ENCODE measurements at places on chromosomes 3 and 15.

- no peak for DNase-seq
Measured at GRCh38 chr3:160755776-160756304, at the start of gene PPM1L. PPM1L (plus strand) TSS chr3:160756231.

DNA sequence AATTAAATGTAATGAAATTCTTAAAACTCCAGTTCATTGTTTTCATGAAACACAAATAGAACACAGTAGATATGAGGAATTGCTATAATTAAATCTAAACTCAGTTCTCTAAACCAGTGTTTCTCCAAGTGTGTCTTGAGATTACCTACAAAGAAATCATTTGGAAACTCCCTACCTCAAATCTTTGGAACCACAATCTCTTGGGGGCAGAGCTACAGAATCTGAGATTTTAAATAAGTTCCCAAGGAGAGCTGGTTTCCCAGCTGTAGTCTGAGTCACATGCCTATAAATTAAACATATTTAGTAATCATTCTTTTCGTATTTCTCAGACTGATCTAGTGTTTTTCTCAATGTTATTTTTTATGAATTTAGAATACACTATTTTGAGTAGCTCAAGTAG is 17.0 kb upstream of the ACTC1 start:
- DNase-seq, result no peak

DNA sequence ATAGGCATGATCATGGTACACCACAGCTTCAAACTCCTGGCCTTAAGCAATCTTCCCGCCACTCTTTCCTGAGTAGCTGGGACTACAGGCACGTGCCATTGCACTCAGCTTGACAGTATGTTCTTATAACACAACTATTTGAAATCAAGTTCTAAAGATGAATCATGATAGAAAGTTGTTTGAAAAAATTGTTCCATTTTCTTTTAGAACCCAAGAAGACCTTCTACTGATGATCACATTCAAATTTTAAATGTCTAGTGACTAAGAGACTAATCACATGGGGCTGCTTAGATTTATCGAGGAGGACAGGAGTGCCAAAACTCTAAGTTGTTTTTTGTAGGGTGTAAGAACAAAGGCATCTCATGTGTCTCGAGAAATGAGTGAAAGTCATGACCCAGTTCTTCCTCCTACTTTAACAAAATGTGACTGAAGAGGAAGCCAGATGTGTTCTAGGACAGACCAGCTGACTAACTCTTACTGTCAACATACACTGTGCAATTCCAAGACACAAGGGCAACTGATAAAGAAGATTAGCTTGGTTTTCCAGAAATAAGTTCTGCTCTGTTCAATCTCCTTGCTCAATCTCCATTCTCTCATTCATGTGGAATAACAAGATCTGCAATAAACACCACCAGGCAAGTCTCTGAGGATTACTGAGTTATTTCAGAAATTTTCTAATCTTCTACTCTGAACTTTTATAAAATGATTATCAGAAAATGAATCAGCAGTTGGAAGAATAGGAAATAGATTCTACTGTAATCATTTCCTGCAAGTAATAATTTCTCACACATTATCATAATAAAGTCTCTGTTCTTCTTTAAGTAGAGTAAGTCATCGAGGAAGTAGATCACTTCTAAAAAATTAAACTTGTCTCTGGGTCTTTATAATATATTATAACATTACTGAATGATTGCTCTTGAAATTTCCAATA is 122.6 kb upstream of the CCNL1 start:
- no peak for DNase-seq

GRCh38 chr3:39712413-39713048 is 96.9 kb upstream of the MYRIP start:
- no peak for DNase-seq

GRCh38 chr15:42507514-42507913 is 12.1 kb downstream of the SNAP23 start:
- DNase-seq, result no peak

DNA sequence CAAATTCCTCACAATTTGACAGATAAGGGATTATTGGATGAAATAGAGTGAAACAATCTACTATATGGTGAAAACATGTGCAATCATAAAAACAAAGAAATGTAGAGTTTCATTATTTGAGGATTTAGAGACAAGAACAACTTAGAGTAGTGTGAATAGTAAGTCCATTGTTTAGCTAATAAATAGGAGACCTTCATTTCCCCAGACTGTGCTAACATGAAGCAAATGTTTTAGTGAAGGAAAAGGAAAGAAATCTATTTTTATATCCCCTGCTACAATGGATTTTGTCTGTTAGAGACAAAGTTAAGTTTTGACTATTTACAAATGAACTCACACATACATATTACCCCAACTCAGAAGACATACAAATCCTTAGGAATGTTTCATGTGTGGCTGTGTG is 77.8 kb downstream of the EFL1 start:
- DNase-seq, result no peak

GRCh38 chr15:56813995-56814394 is 80.7 kb upstream of the ZNF280D start:
- DNase-seq, result no peak

- no peak for DNase-seq
Measured at GRCh38 chr15:70035719-70036077, 62.0 kb downstream of the TLE3 start.

- peak; percentile 25 for DNase-seq
Measured at GRCh38 chr3:2097641-2098191, 950 bp upstream of the CNTN4 start.

- DNase-seq, result no peak
Measured at GRCh38 chr3:3125977-3126376, 763 bp upstream of the TRNT1 start.

- no peak for DNase-seq
Measured at GRCh38 chr15:52228921-52229320, 37.7 kb upstream of the GNB5 start.

DNA sequence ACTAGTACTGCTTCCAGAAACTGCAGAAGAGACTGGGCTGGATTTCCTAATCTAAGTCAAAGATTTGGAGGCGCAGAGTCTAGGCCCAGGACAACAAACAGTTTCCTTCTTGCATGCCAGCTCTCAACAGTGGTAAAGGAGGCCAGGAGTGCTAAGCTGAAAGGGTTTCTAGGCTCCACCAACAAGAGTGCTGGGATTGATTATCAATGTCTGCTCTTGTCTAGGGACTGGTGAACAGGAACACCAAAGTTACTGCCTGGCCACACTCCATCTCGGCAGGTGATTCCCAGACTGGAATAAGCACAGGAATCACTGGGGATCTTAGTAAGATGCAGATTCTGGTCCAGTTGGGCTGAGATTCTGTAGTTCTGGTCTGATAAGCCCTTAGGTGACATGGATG is 22.8 kb upstream of the FGD5 start:
- no peak for DNase-seq

DNA sequence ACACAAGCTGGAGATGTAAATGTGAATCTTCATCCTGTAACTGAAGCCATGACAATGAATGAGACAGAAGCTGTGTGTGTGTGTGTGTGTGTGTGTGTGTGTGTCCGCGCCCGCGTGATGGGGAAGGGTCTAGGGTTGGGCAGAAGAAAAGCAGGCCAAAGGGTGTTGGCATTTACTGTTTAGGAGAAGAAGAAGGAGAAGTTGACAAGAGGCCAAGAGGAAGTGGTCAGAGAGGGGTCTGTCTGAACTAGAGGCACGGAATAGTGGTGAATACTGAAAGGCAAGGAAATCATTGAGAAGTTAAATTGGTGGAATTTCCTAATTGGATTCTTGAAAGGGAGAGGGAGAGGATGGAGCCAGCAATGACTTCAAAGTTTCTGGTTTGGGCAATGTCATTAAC is 5.6 kb upstream of the NCEH1 start:
- DNase-seq, result no peak

DNA sequence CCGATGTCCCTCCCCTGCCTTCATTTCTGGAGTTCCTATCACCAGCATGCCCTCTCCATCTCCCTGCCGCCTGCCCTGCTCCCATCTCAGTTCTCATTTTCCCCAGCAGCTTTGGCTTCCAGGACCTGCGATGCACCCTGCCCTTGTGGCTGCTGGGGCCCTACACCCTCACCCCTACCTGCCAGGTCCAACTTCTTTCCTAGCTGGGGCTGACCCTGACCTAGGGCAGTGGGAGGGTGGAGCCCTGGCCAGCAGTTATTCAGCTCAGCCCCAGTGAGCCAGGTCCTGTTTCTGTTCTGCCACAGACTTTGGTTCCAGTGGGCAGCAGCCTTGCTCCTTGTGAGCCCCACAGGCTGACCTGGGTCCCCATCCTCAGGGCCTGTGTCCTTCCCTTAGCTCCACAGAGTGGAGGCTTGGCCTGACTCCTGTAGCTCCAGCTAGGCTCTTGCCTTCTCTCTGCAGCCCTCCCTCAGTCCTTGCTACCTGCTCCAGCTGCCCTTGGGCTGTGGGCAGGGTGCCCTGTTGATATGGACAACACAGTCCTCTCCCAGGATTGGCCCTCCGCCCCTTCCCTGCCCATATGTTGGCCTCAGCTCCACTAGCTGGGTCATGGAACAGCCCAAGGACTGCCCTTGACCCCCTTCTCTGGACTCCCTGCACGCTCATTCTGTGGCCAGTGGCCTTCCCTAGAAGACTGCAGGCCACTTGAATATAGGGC is 34.7 kb upstream of the PDE8A start:
- no peak for DNase-seq

- no peak for DNase-seq
Measured at GRCh38 chr3:177418787-177419186, 221.5 kb upstream of the TBL1XR1 start.

DNA sequence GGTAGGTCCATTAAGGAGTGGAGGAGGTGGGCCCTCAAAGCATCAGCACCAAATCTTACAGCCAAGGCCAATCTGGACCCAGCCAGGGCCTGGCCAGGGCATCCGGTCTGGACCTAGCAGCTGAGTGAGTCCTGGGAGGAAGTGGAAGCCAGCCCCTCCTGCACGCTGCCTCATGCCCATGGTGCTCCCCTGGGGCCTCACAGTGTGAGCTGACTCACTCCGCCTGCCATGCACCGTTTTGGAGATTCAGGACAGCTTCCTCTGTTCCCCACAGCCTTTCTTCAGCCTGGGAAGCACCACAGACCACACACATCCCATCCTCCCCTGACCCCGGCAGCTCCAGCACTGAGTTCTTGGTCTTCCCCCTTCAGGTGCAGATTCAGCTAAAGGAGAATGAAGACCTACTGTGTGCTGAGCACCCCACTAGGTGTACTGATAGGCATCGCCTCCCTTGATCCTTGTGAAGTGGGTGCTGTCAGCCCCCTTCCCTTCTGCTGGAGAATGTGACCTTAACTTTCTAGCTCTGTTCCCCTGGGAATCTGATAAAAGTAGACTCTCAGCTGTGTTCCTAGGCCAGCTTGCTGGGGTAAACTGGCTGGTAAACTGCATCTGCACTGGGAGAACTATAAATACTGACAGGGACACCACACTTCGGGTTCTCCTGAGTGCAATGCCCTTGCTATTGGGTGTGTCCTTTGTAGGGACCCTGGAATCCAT is 36.8 kb upstream of the SEC13 start:
- DNase-seq, result no peak

- DNase-seq, result no peak
Measured at GRCh38 chr3:66996696-66997095, 1.4 kb upstream of the KBTBD8 start.

DNA sequence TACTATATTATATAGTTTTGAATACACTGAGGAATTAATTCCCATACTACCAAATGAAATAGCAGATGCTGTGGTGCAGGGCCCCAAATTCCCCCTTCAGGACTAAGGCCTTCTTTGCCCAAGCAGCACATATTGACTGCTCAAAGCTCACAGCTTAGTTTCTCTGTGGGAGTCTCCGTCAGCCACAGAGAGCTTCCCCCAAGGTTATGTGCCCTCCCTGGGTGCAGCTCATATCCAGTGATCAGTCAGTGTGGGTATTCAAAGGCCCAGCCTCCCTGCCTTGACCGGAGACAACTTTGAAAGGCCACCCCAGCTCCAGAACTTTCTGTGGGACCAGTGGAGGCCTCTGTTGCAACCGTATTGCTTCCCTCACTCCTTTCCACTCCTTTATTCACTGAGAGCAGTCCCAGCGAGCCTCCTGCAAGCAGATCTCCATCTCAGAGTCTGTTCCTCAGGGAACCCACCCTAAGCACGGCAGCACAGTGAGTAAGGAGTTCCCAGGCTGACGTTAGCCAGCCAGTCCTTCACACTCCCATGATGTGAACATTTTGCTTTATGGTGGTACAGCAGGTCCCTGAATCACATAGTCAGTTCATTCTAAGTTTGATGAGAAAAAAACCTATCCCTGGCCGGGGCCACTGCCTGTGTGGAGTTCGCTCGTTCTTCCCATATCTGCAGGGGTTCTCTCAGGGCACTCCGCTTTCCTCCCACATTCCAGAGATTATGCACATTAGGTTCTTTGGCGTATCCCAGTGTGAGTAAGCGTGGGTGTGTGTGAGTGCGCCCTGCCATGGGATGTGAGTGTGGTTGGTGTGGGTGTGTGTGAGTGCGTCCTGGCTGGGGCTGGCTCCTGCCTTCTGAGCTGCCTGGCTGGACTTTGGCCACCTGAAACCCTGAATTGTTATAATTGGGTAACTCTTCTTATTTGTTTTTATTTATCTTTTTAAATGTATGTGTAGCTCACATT is 64.4 kb upstream of the PPARG start:
- DNase-seq, result no peak

DNA sequence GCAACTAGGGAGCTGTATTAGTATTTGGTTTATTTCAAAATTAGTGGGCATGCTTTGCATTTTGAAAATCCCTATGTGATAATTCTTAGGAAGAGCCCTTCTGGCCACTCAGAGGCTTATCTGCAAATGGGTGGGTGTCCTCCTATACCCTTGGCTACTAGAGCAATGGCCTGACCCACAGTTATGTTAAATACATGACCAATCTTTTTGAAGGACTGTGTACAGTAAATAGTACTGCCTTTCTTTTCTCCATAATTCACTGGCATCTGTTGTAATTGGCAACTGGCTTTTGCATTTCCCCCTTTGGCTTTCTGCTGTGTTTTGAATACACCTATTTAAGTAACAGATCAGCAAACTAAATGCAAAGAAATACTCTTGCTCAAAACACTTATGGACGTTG is 175.4 kb downstream of the ANXA2 start:
- no peak for DNase-seq

- no peak for DNase-seq
Measured at GRCh38 chr3:132703733-132704132, 18.5 kb downstream of the NPHP3 start.

DNA sequence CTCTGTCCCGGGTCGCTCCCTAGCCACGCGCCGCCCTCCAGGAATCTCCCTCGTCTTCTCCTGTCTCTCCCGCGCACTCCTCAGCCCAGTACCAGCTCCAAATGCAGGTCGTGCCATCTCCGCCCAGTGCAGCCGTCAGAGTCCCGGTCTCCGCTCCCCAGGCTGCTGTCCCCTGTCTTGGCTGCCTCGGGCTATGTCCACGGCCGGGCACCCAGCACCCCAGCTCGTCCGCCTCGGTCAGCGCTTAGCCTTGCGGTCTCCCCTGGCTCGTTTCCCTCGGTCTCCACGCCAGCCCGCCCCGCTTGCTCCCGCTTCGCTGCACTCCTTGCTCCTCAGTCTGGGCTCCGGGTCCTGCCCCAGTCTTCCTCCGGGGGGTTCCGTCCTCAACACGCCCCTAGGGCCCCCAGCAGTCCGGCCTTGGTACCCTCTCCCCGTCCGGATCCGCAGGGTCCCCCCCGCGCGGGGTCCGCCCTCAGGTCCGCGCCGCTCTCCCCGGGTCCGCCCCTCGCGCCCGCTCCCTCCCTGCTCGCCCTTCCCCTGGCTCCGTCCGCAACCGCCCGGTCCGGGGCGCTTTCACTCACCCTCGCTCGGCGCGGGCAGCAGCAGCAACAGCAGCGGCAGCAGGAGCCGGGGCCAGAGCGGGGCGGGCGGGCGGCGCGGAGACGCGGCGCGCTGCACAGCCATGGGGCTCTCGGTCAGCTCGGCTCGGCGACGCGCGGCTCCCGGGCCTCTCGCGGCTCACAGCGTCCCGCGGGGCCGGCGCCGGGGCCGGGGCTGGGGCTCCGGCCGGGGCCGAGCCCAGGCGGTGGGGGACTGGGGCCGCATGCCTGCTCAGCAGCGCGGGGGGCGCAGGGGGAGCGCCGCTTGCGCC is 462 bp downstream of the IGDCC3 start:
- DNase-seq, result peak; percentile 4

Measured in NCI-H748 treated with DMSO at 0.1 percent for 48 hours (cell line).